ENCODE measurements at places on chromosomes 6 and 20.
A peak's percentile ranks its signal among the peaks of the same experiment; 100 is the strongest.

GRCh38 chr6:26624557-26624956, 27.8 kb downstream of the ABT1 start:
- DNase-seq, result no peak

DNA sequence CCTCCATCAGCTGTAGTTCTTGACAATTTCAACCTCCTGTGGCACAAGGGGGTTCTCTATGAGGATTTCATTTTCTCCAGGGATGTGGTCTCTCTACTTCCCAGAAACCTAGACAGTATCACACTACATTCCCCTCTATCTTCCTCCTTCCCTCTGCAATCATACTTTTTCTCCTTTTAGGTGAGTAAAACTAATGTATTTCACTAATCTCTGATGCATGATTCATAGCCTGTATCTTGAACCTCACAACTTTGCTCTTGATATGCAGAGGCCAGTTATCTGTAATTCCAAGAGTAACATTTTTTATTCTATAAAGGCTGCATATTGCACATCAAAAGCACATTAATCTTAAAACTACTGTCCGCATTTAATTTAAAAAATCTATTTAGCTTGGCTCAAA, 449.6 kb downstream of the RFPL4B start:
- DNase-seq, result no peak

DNA sequence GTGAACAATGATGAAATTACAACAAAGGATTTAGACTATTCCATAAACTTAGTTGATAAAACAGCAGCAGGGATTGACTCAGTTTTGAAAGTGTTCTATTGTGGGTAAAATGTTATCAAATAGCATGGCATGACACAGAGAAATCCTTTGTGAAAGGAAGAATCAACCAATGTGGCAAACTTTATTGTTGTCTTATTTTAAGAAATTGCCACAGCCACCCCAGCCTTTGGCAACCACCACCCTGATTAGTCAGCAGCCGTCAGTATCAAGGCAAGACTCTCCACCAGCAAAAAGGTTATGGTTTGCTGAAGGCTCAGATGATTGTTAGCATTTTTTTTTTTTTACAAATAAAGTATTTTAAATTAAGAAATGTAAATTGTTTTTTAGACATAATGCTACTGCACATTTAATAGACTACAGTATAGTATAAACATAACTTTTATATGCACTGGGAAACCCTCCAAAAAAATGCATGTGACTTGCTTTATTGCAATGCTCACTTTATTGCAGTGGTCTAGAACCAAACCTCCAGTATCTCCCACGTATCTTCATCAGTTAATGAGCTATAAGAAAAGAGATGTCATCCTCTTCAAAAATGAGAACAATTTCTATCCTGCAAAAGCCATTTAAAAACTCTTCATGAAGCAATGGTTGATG, 162.7 kb downstream of the SOBP start:
- DNase-seq, result no peak

DNA sequence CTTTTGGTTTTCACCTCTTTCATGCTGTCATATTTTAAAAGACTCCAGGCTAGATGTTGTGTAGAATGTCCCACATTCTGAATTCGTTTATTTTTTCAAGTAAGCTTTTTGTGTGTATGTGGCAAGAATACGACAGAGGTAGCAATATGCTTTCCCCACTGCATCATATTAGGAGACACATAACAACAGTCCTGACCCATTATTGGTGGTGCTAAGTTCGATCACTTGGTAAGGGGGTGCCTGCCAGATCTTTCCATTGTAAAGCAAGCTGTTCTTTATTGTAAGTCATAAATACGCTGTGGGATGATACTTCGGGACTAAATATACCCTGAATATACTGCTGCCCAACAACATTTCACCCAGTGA, 588 bp upstream of the NCOA3 start:
- DNase-seq, result no peak

DNA sequence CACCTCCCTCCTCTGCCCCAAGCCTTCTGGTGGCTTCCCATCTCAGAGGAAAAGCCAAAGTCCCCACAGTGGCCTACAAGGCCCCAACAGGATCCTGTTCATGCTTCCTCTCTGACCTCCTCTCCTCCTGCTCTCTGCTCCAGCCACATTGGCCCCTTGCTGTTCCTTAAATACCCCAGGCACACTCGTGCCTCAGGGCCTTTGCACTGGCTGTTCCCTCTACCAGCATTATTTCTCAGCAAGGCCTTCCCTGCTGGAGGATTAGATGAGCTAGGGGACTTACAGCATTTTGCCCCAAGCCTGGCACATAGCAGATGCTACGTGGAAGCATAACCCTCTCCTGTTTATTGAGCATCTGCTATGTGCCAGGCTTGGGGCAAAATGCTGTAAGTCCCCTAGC, 7.8 kb downstream of the CCN5 start:
- no peak for DNase-seq

GRCh38 chr6:116575227-116575626, 3.9 kb downstream of the RWDD1 start:
- no peak for DNase-seq

DNA sequence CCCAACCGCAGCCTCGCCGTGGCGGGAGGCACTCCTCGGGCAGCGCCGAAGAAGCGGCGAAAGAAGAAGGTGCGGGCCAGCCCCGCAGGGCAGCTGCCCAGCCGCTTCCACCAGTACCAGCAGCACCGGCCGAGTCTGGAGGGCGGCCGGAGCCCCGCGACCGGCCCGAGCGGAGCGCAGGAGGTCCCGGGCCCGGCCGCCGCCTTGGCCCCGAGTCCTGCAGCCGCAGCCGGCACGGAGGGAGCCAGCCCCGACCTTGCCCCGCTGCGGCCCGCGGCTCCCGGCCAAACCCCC, 525 bp downstream of the PNRC1 start:
- no peak for DNase-seq

DNA sequence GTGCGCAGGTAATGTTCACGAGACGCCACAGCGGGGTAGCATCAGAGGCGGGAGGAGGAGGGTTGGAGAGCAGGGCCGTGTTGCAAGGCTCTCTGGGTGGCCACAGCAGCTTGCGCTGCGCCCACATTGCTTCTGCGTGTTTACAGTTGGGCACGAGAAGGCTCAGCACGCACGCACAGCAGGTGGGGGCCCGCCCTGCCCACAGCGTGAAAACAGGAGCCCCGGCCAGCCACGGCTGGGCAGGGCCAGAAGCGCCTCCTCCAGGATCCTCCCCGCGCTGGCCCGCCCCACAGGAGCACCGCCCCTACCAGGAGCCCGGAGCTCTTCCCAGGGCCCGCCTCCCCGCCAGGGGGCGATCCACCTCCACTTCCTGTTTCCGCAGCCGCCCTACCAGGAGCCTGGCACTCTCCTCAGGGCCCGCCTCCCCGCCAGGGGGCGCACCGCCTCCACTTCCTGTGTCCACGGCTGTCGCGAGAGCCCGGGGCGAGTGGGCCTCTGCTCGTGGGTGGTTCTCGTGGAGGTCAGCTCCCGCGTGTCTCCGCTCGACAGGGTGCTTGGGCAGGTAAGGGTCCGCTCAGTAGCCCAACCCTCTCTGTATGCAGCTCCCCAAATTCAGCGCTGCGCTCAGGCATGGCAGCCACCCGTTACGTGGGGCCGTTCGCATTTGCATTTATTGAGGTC, at the start of gene FAM50B:
TSS of gene FAM50B (plus strand) at position 449 of the 681 bp plus-strand sequence. CDS start 439 bp downstream, outside the sequence.
- no peak for DNase-seq

- no peak for DNase-seq
Measured at GRCh38 chr6:99011151-99011550, 63.4 kb upstream of the FBXL4 start.

- DNase-seq, result no peak
Measured at GRCh38 chr6:165229216-165229615, 80.2 kb downstream of the C6orf118 start.

DNA sequence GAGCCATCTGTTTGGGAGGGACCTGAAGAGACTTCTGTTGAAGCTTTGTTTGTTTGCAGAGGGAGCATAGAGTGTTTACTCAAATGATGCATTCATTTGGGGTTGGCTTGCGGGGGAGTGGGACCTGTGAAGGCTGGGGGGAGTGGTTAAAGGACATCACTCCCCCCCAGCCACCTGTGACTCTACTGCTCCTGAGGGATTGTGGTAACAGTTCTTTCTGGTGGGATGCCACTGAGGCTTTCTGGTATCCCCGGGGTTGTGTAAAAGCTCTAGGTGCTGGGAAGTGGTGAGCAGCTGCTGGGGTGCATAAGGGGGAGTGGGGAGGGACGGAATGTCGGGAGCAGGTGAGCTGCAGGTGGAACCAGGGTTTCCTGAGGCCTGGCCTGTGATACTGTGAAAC, 239.2 kb upstream of the QKI start:
- no peak for DNase-seq

DNA sequence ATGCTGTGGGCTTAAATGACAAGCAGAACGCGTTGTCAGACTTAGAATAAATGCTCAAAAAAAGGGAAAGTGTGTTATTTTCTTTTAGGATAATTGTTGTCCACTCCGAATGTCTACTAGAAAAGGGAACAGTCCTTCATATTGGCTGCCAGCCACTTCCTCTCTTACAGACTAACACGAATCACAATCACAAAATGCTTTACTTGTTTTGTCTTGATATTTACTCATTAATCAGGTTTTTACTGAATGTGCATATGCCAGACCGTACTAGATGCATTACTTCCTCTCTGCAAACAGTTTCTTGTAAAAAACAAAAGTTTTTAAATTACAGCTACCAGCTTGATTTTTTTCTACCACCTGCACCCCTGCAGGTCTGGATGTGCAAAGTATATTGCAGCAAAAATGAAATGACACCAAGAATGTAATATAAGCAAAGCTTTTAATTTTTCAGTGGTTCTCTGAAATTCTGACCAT, 821 bp downstream of the DHX35 start:
- DNase-seq, result no peak

DNA sequence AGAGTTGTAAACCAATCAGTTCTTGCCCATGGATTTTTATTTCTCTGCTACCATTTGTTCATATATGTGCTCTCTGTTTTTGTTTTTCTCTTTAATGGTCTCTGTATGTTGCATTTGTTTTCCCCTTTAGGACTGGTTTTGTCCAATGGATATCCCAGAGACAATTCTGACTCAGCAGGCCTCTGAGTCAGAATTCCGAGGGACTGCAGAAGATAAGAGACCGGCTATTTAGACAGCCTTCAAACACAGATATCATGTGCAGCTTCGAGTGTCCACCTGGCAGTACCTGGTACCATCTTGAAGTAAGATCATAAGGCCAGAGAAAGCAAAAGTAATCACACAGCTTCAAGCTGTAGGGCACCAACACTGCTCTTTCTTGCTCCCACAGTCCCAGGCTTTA, 125.5 kb downstream of the ELOVL4 start:
- DNase-seq, result peak; percentile 45

- DNase-seq, result no peak
Measured at GRCh38 chr20:57507477-57507876, 17.5 kb downstream of the CTCFL start.

GRCh38 chr6:169887529-169888140, 136.2 kb downstream of the ERMARD start:
- no peak for DNase-seq

DNA sequence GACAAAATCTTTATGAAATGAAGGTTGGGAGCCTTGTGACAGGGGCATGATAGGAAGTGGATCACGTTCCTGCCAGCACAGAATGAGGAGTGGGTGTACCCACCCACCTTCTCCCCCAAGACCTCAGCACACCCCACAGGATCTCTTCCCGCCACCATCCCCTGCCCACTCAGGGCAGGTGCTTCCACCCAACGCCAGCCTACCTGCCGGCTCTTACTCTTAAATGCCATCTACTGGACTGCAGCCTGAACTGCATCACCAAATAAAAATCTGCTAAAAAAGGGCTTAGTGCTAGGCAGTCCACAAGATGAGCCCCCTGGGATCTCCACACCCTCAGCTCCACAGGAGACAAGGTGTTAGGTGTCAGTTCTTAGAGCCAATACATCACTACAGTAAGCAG, 20.6 kb downstream of the DTNBP1 start:
- DNase-seq, result peak; percentile 6

DNA sequence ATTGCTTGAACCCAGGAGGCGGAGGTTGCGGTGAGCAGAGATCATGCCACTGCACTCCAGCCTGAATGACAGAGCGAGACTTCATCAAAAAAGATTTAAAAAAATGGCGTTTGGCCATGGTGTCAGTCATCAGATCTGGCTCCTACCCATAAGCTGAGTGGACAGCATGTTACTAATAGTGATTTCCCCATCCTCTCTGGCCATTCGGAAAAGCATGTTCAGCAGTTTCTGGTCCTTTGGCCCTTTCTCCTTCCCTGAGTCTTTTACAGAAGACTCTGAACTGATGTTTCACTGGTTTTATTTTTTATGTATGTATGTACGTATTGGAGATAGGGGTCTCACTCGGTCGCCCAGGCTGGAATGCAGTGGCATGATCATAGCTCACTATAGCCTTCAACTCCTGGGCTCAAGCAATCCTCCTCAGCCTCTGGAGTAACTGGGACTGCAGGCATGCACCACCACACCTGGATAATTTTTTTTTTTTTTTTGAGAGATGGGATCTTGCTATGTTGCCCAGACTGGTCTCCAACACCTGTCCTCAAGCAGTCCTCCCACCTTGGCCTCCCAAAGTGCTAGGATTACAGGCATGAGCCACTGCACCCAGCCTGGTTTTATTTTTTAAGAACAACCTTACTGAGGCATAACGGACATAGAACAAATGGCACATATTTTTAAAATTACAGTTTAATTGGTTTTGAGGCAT, 84.2 kb upstream of the CNKSR3 start:
- no peak for DNase-seq

GRCh38 chr20:31570735-31571617, 34.1 kb upstream of the ID1 start:
- no peak for DNase-seq

DNA sequence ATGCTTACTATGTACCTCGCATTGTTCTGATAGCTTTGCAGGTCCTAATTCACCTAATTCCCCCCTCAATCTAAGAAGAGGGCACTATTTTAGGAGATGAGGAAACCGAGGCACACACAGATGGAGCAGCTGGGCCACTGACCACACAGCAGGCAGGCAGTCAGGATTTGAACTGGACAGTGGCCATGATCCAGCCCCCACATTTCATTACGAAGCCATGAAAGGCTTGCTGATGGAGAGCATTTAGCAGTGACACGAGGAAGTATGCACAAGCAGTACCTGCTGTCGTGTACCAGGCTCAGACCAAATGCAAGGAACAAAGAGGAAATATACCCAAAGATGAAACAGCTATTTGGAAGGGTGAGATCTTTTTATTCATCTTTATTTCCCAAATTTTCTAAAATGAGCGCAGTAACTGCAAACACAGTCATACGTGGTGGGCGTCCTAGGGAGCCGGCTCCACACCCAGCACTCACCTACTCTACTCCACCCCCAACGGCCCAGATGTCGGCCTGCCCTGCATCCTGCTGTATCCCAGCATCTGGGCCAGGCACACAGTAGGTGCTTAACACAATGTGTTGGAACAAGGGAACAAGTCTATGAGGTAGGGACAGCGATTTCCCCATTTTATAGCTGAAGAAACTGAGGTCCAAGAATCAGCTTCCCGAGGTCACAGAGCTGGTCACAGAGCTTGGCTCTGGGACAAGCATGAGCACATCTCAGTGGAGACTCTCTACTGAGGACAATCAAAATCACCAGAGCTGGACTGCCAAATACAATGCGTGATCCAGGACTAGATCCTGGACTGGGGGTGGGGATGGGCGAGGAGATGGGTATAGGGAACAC, 15.0 kb downstream of the PREX1 start:
- DNase-seq, result no peak

GRCh38 chr20:53635221-53635620, 41.6 kb upstream of the ZNF217 start:
- no peak for DNase-seq

- no peak for DNase-seq
Measured at GRCh38 chr20:4159765-4160490, 144.6 kb upstream of the RNF24 start.

GRCh38 chr6:142531727-142532126, 229.9 kb downstream of the ADGRG6 start:
- DNase-seq, result no peak

Data from Caco-2 (cell line).